Stimulated activated CD8-positive, alpha-beta memory T cell treated with anti-CD3 and anti-CD28 coated beads, Interleukin-2, amount 100 ng/mL, for 1 hour (primary cell): ENCODE measurements at places on chromosomes 12 and 14.

- no peak for DNase-seq
Measured at GRCh38 chr14:104117341-104118005, 20.9 kb upstream of the KIF26A start.

GRCh38 chr12:57233357-57234232 lies 4.1 kb downstream of the SHMT2 start:
- no peak for DNase-seq

DNA sequence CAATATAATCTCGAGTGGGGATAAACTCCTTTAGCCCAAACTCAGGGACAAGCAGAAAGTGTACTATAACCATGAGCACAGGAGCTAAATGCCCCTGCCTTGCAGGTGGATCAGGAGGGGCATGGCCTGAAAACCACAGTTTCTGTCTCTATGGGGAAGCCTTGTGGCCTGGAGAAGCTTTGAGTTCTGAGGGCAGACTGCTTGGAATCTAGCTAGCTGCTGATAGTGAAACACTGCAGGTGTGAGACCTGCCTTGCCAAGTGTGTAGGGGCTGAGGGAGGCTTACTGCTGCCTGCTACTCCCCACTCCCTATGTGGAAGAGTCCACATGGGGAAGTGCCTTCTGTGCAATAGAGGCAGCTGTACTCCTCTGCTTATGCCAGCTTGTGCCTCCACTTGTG lies 352.3 kb upstream of the OR4E1 start:
- DNase-seq: no peak

- no peak for DNase-seq
Measured at GRCh38 chr14:105267820-105268548, 19.7 kb downstream of the BTBD6 start.
